NCI-H524 treated with DMSO at 0.1 percent for 48 hours (cell line): ENCODE measurements at places on chromosomes 13 and 19.

DNA sequence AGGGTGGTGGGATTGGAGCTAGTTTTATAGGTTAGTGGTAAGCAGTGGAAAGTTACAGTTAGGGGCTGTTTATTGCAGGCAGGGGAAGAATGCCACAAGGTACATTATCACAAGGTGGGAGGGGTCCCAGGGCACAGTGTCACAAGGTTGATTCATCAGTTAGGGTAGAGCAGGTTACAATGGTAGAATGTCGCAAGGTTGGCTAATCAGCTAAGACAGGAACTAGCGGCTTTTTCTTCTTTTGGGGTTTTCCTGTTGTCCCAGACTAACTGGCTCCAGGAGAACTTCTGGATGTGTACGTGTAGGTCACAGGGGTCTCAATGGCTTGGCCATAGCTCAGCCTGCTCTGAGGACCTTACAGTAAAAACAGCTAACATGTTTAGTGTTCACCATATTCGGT is 1221.1 kb downstream of the SLITRK1 start:
- no peak for DNase-seq

DNA sequence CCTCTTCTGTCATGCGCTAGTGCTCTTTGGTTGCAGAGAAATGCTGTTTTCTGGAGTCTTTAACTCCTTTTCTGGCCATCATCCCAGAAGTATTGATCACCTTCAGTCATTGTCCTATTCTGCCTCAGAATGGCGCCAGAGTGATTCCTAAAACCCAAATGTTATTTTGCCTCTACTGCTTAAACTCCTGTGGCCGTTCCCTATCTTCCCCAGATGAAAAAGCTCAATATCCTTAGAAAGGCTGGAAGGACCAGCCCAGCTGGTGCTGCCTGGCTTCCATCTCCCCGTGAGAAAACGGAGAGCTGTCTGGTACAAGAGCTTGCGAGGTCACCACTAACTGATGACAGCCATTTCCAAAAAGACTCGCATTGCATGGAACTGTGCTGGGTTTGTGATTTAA is 179.1 kb downstream of the RBM26 start:
- no peak for DNase-seq

DNA sequence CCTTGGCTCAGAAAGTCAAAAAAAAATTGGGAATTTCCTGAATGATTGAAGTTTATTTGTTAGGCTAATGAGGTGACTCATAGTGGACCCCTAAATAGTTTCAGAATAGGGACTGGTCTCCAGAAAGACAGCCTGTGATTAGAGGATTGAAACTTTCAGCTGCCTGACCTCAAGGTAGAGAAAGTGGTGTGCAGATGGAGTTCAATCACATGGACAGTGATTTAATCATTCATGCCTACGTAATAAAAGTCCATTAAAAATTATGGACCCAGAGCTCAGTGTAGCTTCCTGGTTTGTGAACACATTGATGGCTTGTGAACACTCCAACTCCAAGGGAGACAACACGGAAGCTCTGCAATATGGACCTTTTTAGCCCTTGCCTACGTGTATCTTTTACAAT is 533.2 kb upstream of the PCDH9 start:
- DNase-seq = no peak

- no peak for DNase-seq
Observed at GRCh38 chr13:33999811-34000605, 182.1 kb downstream of the RFC3 start.

GRCh38 chr19:56476651-56477428 is at the start of gene ZNF667:
TSS of gene ZNF667 (minus strand) at chr19:56477345. CDS start at chr19:56462370, 14,975 bp downstream.
- DNase-seq = no peak

GRCh38 chr13:79463604-79464003 is 17.4 kb upstream of the NDFIP2 start:
- no peak for DNase-seq

GRCh38 chr13:47718556-47718955 is 282.5 kb downstream of the SUCLA2 start:
- DNase-seq = no peak

DNA sequence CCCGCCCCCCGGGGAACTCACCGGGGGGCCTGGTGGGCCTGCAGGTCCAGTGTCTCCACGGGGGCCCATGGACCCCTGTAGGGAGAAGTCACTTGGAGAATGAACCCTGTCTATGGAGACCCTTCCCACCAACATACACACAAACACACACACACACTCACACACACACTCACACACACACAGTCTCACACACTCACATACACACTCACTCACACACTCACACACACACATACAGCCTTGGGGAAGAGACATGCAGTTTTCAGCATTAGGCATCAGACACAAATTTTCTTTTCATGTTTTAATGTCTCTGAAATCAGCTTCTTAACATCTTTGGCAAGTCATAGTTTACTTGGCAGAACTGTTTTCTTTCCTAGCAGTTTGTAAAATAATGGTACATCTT is 31.0 kb upstream of the OLFM2 start:
- DNase-seq = no peak

- DNase-seq = no peak
Observed at GRCh38 chr13:108948251-108948671, 318.9 kb downstream of the MYO16 start.

DNA sequence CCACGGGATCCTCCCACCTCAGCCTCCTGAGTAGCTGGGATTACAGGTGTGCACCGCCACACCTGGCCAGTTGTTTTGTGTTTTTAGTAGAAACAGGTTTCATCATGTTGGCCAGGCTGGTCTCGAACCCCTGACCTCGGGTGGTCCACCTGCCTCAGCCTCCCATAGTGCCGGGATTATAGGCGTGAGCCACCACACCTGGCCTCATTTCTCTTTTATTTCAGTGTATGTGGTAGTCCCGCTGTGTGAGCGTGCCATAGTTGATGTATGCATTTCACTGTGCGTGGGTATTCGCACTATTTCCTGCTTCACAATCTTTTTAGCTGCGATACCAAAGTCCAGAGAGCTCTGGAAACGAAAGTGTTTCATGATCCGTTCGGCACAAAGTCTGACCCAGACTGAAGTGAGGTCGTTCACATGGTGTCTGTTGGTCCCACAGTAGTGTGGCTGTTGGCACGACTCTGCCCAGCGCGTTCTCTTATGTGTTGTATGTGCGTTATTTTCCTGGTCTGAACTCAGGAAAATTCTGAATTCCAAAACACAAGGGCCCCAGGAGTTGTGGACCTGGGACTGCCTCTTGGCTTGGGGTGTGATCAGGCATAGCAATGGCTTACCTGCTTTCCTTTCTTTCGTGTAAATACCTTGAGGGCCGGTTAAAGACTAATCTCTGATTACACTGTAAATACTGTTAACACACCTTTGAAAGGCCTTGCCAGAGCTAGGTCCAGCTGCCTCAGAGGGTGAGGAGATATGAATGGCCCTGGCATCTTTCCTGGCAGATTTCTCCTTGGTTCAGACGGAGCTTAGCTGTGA is 8.6 kb downstream of the EPN1 start:
- DNase-seq = no peak
